HFFc6 (cell line): ENCODE measurements at places on chromosomes 12 and 14.

GRCh38 chr12:7018350-7019042 lies at the start of gene LPCAT3:
LPCAT3 (minus strand) TSS chr12:7018476; CDS start chr12:7018424, 52 bp downstream.
- DNase-seq: peak; percentile 89

- no peak for DNase-seq
Observed at GRCh38 chr12:53184828-53185227, 4.1 kb upstream of the CSAD start.

DNA sequence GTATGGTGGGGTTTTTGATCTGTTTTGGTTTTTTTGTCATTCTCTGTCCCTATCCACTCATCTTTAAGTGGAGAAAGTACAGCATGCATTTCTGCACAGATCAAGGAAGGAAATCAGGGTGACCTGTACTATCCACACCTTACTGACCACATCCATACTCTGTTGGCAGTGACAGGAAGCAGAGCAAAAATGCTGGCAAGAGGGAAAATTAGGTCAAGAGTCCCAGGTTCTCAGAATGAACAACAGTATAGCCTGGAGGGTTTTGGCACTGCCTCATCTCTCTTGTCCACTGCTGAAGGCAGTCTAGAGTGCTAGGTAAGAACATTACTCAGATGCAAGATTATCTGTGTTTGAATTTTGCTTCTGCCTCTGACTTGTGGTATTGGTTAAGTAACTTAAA lies 70.7 kb downstream of the TAOK3 start:
- DNase-seq: peak; percentile 76

- DNase-seq: no peak
Observed at GRCh38 chr12:46518169-46518568, 145.6 kb upstream of the SLC38A2 start.

DNA sequence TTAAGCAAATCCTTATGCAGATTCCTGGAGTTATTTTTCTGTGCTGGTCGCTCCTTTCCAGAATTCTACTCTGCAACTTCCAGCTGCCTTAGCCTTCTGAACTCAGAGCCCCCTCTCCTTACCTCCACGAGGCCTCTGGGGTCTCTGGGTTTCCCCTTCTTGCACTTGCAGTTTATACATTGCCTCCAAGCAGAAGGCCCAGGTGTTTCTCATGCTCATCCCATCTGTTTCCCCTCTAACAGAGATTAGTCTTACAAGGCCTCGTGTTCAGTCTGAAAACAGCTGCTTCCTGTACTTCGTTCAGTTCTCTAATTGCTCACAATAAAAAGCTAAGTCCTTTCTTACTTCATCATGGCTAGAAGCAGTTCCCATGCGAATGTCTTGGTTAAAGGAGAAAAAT lies 134.4 kb upstream of the FGD4 start:
- no peak for DNase-seq
